ENCODE measurements at places on chromosomes 3 and 15. TPM values are rescaled to one million over a fixed set of nuclear protein-coding genes. Genes with fewer than 3 reads are reported as not detected.

- no peak overlapping the region for H3K4me3 ChIP-seq
- H3K36me3 ChIP-seq: no peaks in the 10 kb centered on the region
- peaks cover 8% of the 10 kb centered on the region for H3K27me3 ChIP-seq
- DNase-seq: no peak
- H3K27ac ChIP-seq: no peak overlapping the region
These were observed 174.4 kb downstream of the ARRDC4 start for GRCh38 chr15:98134905-98135304.

Gene IGF2BP2
- total RNA-seq: 0.53 TPM

DNA sequence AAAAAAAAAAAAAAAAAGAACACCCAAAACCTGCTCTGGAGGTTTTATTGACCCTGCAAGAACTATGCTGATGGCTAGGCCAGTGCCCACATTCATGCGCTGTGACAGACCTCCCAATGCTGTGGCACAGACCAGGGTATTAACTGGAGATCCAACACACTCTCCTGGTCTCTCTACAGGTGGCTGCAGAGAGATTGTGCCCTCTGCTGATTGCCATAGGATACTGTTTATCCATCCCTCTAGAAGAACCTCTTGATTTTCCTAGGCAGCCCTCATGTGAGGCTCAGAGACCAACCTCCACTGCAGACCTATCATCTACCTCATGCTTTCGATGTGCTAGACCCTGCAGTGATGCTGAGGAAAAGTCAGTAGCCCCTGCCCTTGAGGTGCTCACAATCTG is 125.5 kb upstream of the TRIM42 start:
- H3K27ac ChIP-seq: no peak overlapping the region
- H3K36me3 ChIP-seq: no peaks in the 10 kb centered on the region
- no peaks in the 10 kb centered on the region for H3K27me3 ChIP-seq
- no peak for DNase-seq
- no peak overlapping the region for H3K4me3 ChIP-seq
- H3K4me1 ChIP-seq: no peaks in the 10 kb centered on the region

- peaks cover 38% of the 10 kb centered on the region for H3K27me3 ChIP-seq
- H3K4me3 ChIP-seq: peak overlapping the region; percentile 8
- H3K4me1 ChIP-seq: peaks cover 43% of the 10 kb centered on the region
- no peak overlapping the region for H3K27ac ChIP-seq
- H3K36me3 ChIP-seq: no peaks in the 10 kb centered on the region
- DNase-seq: no peak
These were observed 12.4 kb upstream of the IREB2 start for GRCh38 chr15:78425643-78426042.

Gene PPM1L
- total RNA-seq: 6.4 TPM

GRCh38 chr15:88646951-88647350 is 8.1 kb downstream of the ISG20 start:
- H3K4me1 ChIP-seq: peaks cover 74% of the 10 kb centered on the region
- no peak for DNase-seq
- H3K27ac ChIP-seq: peak overlapping the region; percentile 87
- H3K27me3 ChIP-seq: no peaks in the 10 kb centered on the region

Gene SST
- not detected for total RNA-seq

DNA sequence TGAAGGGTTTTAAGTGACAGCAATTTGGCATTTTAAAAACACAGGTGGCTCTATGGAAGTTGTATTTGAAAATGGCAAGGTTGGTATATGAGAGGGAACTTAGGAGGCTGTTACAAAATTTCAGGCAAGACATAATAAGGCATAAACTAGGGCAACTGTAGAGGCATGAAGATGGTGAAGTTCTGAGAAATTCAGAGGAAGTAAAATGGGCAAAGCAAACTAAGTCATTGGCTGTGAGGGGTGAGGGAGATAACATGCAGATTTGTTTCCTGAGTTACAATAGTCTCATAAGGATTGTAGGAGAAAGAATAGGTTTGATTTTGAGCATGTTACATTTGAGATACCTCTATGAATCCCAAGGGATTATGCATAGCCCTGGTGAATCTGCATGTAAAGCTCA is 302.9 kb upstream of the ARHGEF26 start:
- no peaks in the 10 kb centered on the region for H3K4me1 ChIP-seq
- H3K4me3 ChIP-seq: no peak overlapping the region
- no peaks in the 10 kb centered on the region for H3K36me3 ChIP-seq

Gene FOXB1
- total RNA-seq: 6.0 TPM

DNA sequence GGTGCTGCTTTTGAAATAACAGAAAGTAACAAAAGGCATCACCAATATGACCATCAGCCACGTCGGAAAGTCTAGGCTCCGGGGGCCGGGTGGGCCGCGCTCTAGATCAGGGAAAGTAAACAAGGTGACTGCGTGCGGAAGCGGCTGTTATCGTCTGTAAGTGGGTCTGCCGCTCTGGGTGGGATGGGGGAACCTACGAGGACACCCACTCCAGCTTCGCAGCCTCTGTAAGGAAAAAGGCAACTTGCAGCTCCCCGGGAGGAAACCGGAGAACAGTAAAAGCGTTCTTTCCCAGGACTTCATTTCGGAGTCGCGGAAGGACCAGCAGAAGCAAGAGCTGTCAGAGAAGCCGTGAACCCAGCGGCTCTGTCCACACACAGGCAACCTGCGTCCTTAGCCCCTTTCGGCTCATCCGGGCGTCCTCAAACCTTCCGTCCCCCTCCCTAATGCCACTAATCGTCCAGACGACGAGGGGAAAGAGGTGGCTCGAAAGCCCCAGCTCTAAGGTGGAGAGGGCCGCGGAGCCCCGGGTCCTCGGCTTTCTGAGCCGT is 461 bp downstream of the XRN1 start:
- H3K4me3 ChIP-seq: peak overlapping the region; percentile 87
- peaks cover 53% of the 10 kb centered on the region for H3K4me1 ChIP-seq
- H3K27me3 ChIP-seq: no peaks in the 10 kb centered on the region

Gene DUOXA2
- not detected for total RNA-seq

GRCh38 chr3:190556351-190556750 is 42.5 kb downstream of the IL1RAP start:
- DNase-seq: no peak
- peaks cover 27% of the 10 kb centered on the region for H3K4me1 ChIP-seq
- H3K27ac ChIP-seq: no peak overlapping the region
- H3K4me3 ChIP-seq: no peak overlapping the region
- no peaks in the 10 kb centered on the region for H3K27me3 ChIP-seq

- DNase-seq: no peak
- H3K36me3 ChIP-seq: no peaks in the 10 kb centered on the region
These were observed 98.6 kb upstream of the OSBPL11 start for GRCh38 chr3:125693887-125694286.

DNA sequence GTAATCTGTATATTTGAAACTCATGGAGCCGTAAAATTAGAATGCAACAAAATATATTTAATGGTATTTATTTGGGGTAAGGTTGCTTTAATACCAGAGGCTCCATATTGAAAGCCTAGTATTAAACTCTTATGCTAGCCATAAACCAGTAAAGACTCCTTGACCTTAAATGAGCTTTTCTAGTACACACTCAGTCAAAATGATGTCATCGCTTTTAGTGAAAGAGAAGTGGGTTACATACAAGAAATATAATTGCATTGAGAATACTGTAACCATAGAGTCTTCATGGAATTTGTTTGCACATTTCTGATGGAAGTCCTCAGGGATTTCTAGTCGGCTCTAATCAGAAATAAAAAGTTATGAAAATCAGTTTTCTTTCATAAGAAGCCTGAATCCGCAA is 757.6 kb downstream of the GBE1 start:
- H3K36me3 ChIP-seq: no peaks in the 10 kb centered on the region
- no peak overlapping the region for H3K27ac ChIP-seq
- DNase-seq: no peak

GRCh38 chr15:81155375-81156218 is 21.5 kb downstream of the CFAP161 start:
- no peak overlapping the region for H3K4me3 ChIP-seq
- H3K27me3 ChIP-seq: peaks cover 7% of the 10 kb centered on the region
- H3K4me1 ChIP-seq: peaks cover under 1% of the 10 kb centered on the region
- H3K27ac ChIP-seq: no peak overlapping the region
- peak; percentile 7 for DNase-seq
- no peaks in the 10 kb centered on the region for H3K36me3 ChIP-seq
